NCI-H69 (cell line): ENCODE measurements at places on chromosomes 4 and X.

DNA sequence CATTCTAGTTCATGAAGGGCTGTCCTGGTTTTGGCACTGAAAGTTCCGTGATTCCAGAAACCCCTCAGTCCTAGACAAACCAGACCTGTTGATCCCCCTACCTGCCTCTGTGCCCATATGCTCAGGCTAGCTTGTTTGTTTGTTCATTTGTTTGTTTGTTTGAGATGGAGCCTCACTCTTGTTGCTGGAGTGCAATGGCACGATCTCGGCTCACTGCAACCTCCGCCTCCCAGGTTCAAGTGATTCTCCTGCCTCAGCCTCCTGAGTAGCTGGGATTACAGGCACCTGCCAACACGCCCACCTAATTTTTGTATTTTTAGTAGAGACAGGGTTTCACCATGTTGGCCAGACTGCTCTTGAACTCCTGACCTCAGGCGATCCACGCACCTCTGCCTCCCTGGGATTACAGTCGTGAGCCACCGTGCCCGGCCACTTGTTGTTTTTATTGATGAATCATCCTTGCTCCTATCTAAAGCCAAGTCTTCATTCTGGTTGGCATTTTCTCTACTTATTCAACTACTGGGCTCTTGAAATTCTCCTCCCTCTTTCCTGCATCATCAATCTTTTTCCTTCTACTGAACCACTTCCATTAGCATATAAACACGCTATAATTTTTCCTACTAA lies 86.3 kb upstream of the BMP2K start:
- DNase-seq: no peak

GRCh38 chr4:47972181-47972580 lies 44.3 kb downstream of the CNGA1 start:
- DNase-seq: no peak

DNA sequence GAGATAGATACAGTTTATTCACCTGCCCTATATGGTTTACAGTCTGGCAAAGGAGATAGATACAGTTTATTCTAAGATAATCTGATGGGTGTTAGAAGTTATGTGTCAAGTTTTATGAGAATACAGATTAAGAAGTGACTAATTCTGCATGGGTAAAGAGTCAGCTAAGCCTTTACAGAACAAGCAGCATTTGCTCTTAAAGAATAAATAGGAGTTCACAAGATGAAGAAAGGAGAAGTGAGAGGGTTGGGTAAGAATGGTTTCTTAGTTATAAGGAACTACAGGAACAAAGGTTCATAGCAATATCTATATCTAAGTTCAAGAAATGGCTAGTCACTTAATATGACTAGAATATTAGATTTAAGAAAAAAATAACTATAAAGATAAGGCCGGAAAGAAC lies 47.6 kb downstream of the THOC2 start:
- no peak for DNase-seq

GRCh38 chr4:152805071-152805650 lies 25.4 kb downstream of the ARFIP1 start:
- peak; percentile 37 for DNase-seq

- no peak for DNase-seq
These were observed 53.6 kb downstream of the FIP1L1 start for GRCh38 chr4:53431052-53431451.

DNA sequence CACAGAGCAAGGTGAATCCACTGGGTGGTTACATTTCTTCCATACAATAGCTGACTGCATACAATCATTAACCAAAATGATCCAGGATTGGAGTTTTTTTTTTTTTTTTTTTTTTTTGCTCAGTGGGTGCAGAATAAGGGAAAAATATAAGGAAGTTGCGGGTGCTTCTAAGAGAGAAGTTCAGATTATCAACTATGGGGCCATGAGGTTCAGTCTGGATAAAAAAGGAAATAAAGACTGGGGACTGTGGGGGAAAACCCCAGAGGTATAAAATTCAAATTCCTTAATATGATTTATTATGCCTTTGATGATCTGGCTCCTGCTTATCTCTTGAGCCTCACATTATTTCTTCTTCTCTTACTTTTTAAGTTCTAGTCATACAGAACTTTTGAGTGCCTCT lies 5.9 kb upstream of the EIF1AX start:
- DNase-seq: no peak

DNA sequence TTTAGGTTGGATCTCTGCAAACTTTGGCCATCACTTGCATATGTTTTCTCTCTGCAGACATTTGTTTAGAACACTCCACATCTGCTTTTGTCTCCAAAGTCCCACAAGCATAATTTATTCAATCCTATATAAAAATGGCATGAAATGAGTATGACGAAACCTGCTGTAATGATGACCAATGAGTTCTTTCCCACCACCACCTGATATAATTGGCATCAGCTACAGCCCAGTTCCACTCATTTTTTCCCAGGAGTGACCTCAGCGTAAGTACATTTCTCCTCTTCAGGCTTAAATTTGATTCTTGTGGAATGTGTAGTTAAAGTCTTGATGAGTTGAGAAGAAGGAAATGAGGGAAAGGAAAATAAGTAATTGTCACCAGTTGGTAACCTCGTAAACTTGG lies 205.1 kb downstream of the AWAT2 start:
- DNase-seq: no peak

GRCh38 chr4:24980064-24980690 lies 50.6 kb downstream of the LGI2 start:
- DNase-seq: peak; percentile 73

GRCh38 chrX:1178580-1179057 lies 33.8 kb downstream of the CRLF2 start:
- DNase-seq: peak; percentile 17

DNA sequence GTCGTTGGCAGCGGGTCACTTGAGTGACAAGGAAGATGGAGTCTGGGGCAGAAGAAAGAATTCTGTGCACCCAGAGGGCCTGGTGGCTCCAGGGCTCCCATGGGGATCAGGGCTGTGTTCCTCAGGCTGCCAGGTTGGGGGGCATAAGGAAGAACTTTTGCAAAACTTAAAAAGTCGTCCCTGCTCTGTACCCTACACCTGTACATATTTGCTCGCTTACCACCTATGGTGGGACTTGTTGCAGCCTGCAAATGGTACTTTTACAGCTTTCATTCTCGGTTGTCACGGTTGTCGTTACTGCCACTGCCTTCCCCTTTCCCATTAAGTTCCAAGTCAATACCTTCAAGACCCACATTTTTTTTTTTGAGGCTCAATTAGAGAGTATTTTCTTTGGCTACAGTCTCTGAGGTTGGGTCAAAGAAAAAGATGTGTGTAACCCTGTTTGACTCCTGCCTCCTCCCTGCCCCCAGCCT lies 9.1 kb downstream of the ARX start:
- DNase-seq: no peak

- DNase-seq: peak; percentile 56
These were observed 102.6 kb upstream of the PRKX start for GRCh38 chrX:3815896-3816664.

DNA sequence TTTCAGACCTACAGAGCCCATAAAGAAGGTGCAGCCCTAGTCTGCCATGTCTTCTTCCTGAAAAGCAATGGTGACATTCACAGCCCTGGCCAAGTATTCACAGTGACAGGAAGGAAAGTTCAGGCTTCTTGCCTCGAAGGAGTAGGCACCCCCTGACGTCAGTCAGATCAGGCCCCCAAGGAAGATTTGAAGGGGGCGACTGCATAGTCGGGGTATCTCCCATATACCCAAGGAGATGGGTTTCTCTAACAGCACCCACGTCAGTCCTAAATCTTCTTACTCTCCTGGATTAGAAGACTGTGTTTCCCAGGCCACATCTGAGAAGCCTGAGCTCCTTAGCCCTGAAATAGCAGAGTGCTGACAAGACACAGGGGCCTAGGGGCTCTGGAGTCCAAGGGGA lies at the start of gene PPEF2:
TSS of gene PPEF2 (minus strand) at position 101 of the 400 bp plus-strand sequence. CDS start 6,127 bp downstream, outside the sequence.
- no peak for DNase-seq

- no peak for DNase-seq
These were observed 40.6 kb upstream of the PRDX4 start for GRCh38 chrX:23626651-23627050.

GRCh38 chr4:77358315-77358928 lies 201.4 kb downstream of the CCNG2 start:
- peak; percentile 17 for DNase-seq

GRCh38 chr4:111120191-111120590 lies 497.3 kb upstream of the PITX2 start:
- no peak for DNase-seq

- DNase-seq: peak; percentile 90
These were observed 61.0 kb downstream of the CHRNA9 start for GRCh38 chr4:40395908-40396793.

DNA sequence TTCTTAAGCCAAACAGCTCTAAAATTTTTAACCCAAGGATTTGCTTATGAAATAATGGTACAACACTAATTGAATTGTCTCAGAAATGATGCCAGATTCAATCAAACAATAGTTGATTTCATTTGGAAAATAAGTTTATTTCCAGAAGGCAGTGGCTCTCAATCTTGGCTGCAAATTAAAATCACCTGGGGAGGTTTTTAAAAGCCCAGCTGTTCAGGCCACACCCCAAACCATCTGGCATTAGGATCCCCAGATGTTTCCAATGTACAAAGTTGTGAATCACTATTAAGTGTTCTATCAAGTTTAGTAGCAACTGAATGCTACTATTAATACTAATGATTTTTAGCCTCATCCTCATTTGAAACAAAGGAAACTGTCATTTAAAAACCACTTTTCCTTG lies 22.2 kb downstream of the TMEM184C start:
- DNase-seq: peak; percentile 23

GRCh38 chr4:26020083-26020668 lies 106.2 kb downstream of the SMIM20 start:
- DNase-seq: peak; percentile 4

- no peak for DNase-seq
These were observed 30.1 kb upstream of the RBMX start for GRCh38 chrX:136910565-136911035.

- no peak for DNase-seq
These were observed 13.3 kb downstream of the KIAA0232 start for GRCh38 chr4:6795821-6796220.

DNA sequence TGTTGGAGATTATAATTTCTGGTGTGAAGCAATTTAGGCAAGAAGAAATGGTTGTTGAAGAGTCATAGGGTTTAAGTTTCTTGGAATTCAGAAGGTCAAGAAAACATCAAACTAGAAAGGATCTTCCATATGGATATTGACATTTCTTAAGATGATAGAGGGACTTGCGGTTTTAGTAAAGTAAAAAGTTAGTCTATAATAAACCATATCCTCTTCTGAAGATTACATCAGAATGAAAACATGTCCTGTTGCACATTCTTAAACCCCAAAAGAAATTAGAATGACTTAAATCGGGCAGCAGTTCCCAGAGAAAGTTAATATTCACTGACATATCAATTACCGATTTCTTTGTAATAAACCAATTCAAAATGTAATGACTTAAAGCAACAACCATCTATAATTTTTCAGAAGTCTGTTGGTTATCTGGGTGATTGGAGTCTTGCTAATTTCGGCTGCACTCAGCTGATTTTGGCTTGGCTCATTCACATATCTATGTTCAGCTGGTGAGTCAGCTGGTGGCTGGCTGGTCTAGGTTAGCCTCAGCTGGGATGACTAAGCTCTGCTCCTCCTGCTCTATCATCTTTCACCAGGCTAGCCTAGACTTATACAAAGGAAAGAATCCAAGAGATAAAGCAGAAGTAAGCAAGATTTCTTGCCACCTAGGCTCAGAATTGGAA lies 24.4 kb upstream of the DYNLT3 start:
- peak; percentile 8 for DNase-seq

DNA sequence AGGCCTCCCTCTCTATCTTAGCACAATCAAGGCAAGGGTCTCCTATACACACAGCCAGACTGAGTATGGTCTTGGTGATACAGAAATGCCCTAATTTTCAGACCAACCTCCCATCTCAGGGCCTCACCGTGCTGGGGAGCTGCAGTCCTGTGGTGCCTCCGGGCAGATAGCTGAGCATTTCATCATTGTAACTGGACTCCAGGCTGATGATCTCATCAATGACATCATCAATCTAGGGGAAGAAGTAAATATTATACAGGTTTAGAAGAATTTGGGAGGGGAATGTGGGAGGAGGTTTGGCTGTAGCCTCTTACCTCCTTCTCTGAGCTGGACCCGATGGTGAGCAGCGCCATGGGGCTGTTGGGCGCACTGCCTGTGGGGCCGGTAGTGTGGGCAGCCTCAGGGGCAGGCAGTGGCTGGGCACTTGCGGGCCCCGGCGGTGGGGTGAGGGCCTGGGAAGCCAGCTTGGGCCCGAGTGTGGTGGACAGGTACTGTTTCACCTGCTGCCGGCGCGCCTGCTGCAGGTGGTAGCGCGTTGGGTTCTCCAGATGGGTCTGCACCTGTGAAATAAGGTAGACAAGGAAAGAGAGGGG lies 5.2 kb downstream of the TFE3 start:
- no peak for DNase-seq

DNA sequence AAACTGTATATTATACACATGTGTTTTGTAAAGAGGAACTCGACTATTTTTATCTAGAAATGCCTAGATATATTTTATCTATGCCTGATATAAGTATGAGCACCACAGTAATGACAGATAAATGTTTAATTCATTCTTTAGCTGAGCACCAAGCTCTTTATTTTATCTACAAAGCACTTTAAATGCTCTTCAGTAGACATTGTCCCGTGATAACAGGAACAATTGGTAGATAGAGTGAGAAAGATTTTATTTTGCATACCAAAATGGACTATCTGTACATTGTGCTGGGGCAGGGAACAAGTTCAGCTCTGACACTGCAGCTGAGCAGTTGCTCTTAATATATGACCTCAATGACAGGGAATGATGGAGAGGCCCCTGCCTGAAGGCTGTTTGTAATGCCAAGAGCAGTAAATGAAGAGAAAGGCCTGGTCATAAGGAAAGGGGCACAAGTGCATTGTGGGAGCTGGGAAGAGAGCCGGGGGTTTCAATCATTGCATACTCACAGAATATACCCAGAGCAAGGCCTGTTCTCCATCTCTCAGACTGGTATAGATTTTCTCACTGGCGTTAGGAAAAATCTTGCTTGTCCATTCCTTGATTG lies 57.3 kb downstream of the SEPTIN11 start:
- DNase-seq: no peak

DNA sequence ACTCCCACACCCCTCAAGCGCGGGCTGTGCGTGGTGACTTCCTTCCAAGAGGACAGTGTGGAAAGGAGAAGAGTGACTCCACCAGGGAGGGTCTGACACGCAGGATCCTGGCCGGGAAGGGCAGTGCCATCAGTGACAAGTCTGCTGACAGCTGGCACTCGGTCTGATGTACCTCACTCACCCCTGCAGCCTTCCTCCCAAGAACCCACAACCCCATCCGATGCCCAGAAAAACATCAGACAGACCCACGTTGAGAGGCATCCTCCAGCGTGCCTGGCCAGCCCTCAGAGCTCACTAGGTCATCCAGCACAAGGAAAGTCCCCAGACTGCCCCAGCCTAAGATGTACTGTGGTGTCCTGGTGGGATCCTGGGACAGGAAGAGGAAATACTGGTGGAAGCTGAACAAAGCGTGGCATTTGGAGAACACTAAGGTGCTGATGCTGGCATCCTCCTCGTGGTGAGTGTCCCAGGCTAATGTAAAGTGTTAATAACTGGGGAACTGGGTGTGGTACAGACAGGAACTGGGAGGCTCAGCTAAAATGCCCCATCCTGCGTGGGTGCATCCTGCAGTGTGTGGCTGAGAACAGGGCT lies 200.0 kb upstream of the PSAPL1 start:
- DNase-seq: no peak
